Stimulated activated CD8-positive, alpha-beta memory T cell treated with anti-CD3 and anti-CD28 coated beads, Interleukin-7, amount 100 ng/mL, for 1 hour (primary cell): ENCODE measurements at places on chromosomes 11 and 22.

DNA sequence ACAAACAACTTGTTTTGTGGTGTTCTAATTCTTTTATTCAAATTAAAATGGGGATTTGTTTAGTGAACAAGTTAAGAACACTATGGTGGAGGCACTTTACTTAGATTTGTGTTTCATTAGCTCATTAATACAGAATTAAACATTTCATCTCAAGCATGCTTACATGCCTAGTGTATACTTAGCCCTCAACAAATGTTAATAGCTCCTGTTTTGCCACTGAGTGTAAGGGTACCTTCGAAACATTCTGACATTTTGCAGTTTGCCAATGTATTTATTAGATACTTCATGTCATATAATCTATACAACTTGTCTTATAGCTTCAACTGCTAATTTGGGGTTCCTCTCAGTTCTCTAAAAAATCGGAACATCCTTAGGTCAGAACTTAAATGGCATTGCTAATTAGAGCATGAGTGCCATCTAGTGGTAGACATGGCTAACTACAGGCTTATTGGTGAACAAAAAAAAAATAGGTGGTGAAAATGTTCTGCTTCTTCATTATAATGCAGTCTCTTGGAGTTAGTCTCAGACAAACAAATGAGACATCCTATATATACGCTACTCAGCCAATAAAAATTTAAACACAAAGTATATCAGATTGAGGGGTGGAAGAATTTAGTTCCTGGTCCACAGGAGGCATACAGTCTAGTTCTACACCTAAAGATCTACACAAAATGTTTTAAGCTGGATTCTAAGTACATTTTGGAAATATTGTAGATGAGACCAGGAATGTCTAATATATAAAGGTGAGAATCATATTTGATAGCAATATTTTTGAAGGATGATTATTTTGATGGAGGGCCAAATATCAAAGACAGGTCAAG, 4.9 kb upstream of the CNTN5 start:
- no peak for DNase-seq

DNA sequence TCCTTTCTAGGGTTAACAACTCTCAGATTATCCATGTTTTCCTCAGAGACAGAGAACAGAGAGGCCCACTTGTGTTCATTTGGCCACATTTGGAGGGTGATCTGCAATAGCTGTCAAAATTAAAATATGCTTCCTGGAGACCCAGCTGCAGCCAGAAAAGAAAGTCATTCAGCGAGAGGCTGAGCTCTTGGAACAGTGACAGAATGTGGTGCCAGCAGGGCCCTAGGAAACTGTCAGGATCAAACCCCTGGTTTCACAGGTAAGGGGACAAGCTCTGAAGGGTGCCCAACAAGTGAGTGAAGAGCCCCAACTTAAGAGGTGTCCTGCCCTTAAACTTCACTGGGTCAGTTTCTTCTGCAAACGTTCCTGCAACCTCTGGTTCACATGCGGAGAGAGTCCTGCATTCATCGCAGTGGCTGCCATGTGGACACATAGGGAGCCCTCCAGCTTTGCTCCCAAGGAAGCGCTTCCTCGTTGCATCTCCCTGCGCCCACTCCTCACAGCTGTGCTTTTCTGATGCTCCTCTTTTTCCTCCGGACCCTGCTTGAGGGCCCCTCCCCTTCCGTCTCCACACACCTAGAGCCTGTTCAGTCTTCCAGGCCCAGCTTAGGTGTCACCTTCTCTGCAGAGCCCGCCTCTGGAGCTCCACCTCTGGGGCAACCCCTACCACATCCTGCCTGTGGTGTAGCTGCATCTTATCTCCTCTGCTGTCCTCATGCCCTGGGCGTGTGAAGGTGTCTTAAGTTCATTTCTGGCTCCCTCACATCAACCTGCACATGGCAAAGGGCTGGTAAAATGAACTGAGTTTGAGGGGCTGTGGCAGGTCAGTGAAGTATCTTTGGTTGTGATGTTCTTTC, 3.9 kb downstream of the UCP3 start:
- DNase-seq, result peak; percentile 50

DNA sequence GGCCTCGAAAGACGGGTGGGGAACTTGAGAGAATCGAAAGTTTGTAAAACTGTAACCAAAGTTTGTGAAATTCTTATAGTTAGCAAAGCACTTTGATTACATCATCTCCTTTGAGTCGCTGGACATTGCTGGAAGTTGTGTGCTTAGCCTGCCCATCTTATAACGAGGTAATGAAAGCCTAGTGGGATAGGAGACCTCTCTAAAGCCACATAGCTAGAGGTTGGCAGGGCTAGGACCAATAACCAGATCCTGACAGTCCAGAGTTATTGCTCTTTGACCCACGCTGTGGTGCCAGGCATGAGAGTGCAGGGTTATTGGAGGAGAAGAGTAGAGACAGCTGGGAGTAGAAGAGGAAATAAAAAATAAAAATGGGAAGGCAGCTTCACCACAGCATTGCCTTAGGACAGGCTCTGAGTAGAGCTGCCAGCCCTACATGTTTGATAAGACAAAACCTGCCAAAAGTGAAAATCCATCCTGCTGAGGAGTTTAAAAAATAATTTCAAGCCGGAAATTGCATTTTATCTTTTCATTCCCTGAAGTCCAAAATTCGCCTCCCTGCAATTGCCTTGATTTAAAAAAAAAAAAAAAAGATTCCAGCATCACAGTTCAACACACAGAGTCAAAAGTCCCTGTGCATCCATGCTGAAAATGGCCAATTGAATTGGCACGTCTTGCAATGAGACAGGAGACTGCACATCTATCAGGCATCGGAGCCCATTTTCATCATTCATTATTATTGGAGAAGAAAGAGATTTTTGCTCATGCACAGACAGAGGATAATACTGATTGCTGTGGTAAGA, 225.5 kb upstream of the POU2AF2 start:
- no peak for DNase-seq

- no peak for DNase-seq
These were observed 2.2 kb downstream of the CYB561A3 start for GRCh38 chr11:61359516-61359915.

GRCh38 chr22:42959576-42960509, 55.1 kb downstream of the PACSIN2 start:
- DNase-seq, result no peak

DNA sequence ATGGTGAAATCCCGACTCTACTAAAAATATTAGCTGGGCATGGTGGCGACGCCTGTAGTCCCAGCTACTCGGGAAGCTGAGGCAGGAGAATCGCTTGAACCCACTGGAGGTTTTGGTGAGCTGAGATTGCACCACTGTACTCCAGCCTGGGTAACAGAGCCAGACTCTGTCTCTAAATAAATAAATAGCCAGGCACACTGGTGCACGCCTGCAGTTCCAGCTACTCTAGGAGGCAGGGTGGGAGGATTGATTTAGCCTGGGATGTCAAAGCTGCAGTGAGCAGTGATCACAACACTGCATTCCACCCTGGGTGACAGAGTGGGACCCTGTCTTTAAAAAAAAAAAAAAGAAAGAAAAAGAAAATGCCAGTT, 17.4 kb downstream of the SUSD2 start:
- DNase-seq, result no peak

GRCh38 chr22:28570696-28571373, 108.8 kb downstream of the TTC28 start:
- DNase-seq, result no peak

DNA sequence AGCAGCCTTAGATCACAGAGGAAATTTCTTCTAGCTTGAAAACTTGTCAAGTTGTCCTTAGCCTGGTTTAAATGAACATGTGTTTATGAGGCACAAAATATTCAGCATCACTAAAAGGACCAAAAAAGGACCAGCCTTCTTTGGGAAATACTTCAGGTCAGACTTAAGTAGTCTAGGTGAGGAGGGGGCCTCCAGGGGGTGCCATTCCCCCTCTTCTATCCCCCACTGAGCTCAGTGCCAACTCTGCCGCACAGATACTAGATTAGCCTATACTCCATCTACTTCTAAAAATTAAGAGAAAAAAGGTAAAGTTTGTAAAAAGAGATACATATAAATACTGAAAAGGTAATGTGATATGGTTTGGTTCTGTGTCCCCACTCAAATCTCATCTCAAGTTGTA, 20.6 kb downstream of the CLTCL1 start:
- no peak for DNase-seq

DNA sequence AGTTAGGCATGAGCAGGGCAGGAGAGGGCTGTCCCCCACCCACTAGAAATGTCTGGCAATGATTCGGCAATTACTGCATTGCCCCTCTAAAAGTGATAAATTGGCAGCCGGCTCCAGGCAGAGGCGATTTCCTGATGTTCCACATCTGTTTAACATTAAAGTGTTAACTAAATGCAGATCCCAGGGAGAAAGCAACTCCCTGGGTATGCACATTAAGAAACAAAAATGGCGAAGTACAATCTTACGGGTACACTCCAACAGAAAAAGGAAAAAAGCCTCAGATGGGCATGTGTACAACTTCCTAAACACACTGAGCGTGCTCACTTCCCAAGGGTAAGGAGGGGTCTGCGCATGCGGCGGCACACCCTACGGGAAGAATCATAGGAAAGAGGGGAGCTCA, 314.4 kb downstream of the CASP12 start:
- DNase-seq, result no peak

DNA sequence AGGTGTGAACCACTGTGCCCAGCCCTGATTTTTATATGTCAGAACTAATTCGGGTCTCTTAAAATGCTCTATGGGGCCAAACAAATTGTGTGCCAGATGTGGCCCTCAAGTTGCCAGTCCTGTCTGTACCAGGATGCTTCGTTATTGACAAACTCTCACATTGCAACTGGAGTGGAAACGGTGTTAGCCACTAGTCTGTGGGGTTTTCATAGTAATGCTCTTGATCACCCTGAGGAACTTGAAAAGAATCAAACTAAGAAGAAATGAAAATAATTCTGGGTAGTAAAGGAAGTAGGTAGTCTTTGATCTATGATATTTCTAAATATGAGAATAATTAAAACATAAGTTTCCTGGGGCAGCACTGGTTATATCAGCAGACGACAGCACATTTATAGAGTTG, 67.3 kb upstream of the ADSL start:
- DNase-seq, result no peak

DNA sequence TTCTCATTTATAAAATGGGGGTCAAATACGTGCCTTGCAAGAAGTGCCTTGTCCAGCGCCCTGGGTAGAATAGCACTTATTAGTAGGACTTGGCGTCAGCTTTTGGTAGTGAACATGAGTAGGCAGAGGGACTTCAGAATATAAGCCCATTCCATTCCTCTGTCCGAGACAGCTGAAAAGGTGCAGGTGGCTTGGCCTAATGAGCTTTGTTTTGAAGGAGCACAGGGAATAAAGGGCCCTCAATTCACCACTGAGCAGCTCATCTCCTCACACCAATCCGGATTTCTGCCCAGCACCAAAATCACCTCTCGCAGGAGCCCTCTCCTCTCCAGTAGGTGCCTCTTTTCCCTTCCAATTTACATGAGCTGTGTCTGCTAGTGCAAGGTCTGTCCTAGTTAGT, 91.2 kb downstream of the DSCAML1 start:
- no peak for DNase-seq

GRCh38 chr11:64260147-64260708, 8.9 kb downstream of the PLCB3 start:
- no peak for DNase-seq

- DNase-seq, result no peak
These were observed 32.2 kb downstream of the MMP20 start for GRCh38 chr11:102592634-102593581.

DNA sequence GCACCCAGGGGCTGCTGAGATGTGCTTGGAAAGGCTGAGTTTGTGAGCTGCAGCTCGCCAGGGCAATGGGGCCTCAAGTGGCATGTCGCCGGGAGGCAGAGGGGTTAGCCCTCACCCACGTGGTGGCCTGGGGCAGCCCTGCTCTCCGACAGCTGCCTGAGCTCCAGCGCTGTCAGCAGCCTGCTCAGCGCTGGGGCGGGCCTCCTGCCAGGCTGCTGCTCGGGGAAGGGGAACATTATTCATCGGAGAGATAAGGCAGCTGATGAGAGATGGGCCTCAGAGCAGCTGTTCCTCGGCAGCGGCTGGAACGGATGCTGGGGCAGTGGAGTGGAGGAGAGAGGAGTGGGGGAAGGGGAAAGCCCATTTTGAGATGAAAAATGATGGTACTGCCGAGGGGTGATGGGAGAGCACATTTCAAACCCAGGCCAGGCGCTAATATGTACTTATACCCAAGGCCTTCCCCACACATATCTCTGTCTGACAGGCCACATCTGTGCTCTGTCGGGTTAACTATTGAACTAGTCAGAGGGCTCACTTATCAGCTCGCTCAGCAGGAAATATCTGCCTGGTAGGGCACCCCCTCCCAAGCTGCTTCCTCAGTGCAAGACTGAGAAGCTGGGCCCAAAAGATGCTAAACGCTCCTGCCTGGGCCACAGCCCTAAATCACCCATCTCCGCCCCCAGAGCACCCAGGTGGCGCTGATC, 79.5 kb downstream of the TIMP3 start:
- no peak for DNase-seq

DNA sequence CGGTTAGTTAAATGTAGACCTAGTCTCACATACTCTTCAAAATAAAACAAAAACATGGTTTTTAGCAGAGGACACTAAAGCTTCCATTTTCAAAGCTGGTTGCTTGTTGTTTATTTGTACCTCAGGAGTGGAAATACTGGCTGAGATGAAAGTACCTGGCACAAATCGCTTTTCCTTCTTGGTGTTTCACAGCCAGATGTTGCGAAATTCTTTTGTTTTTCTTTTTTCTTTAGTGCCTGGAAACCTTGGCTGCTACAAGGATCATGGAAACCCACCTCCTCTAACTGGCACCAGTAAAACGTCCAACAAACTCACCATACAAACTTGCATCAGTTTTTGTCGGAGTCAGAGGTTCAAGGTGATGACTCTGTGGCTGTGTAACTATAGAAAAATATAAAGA, 48.3 kb downstream of the KREMEN1 start:
- DNase-seq, result no peak

- DNase-seq, result no peak
These were observed 631 bp upstream of the SNX19 start for GRCh38 chr11:130916910-130917309.

- peak; percentile 37 for DNase-seq
These were observed 10.0 kb upstream of the MFRP start for GRCh38 chr11:119356349-119357031.

- no peak for DNase-seq
These were observed 32.2 kb upstream of the ARFGAP3 start for GRCh38 chr22:42889304-42889703.
